ENCODE measurements at places on chromosomes 5 and 9. TPM values are rescaled to one million over a fixed set of nuclear protein-coding genes. Genes with fewer than 3 reads are reported as not detected.

The SLC4A9 gene
- not detected for total RNA-seq

The CORO2A gene
- total RNA-seq, result 3.6 TPM

The ABCA2 gene
- total RNA-seq, result 9.2 TPM

The CDH18 gene
- total RNA-seq, result 1.9 TPM

DNA sequence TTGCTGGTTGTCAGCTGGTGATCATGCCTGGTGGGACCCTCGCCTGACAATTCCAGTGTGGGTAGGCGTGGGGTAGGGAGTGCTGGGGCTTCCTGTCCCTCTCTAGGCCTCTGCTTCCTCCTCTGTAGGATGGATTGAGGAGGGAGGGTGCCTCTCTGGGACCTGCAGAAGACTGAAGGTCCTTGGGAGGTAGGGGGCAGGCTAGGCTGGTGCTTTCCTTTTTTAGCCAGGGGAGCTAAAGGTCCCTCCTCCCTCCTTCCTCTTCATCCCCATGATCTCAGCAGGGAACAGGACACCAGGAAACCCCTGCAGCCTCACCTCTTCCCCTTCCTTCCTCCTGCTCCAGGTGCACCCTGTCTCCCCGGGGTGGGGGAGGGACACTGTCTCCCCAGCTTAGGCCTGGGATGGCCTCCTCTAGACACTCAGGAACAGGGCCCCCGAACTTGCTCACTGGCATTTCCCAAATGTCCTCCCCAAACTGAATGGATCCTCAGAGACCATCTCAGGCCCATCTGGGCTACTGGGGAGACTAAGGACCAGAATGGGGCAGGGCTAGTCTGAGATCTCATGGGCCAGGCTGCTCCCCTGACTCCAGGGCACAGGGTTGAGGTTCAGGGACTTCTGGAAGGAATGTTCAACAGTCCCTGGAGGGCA, 8.4 kb downstream of the SH2D3C start:
- DNase-seq, result no peak

GRCh38 chr9:23663946-23664345, 162.1 kb downstream of the ELAVL2 start:
- no peak for DNase-seq
